Transverse colon (tissue), 4 donors: ENCODE measurements at places on chromosomes 2 and 18.

DNA sequence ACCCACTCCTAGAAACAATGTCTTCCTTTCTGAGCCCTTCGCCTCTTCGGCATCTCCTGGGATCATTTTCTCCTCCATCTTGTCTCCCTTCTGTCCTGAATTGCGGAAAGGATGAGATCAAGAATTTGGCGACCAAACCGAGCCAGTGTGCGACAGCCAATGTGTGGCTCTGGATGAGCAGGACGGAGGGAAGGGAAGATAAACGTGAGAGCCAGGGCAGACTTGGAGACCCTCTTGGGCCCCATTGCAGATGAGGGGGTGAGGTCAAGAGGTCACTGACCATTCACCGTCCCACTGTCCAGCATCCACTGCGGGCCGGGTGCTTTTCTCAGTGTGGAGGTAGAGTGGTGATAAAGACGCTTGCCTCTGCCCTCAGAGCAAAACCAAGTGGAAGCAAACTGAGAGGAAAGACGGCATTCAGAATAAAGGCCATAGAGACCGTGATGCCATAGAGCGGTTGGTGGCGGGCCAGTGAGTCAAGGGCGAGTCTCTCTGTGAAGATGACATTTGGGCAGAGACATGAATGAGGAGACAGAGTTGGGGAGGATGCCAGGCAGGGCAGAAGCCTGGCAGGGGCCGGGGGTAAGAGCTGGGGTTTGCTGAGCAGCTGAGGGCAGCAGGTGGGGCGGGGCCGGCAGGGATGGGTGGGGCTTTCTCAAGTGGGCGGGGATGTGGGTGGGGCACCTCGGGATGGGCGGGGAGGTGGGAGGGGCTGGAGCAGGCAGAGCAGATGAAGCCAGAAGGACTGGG lies 55.6 kb downstream of the ACAA2 start:
- no peaks in the 10 kb centered on the region for H3K27me3 ChIP-seq
- H3K4me3 ChIP-seq = no peak overlapping the region
- H3K27ac ChIP-seq = no peak overlapping the region
- no peak for DNase-seq

DNA sequence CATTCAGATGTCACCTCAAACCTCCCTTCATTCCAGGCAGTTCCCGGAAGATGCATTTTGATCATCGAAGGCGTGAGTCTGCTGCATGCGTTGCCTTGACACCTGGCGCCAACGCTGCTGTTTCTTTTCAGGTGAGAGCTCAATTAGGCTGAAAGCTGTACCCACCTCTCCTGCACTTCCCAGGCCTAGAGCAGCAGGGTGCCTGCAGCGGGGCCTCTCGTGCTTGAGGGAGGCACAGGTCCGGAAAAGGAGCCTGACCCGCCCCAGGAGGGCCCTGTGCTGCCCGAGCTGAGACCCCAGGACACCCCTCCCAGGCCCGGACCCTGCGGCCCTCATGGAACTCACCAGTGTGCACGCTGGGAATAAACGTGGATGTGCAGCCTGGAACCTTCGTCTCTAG lies 31.4 kb upstream of the KCNG2 start:
- no peak for DNase-seq
- no peaks in the 10 kb centered on the region for H3K27me3 ChIP-seq
- no peaks in the 10 kb centered on the region for H3K4me1 ChIP-seq
- H3K27ac ChIP-seq = no peak overlapping the region

GRCh38 chr2:85747441-85747840 lies 6.3 kb upstream of the ATOH8 start:
- peaks cover 34% of the 10 kb centered on the region for H3K4me1 ChIP-seq
- peaks cover 4% of the 10 kb centered on the region for H3K27me3 ChIP-seq
- H3K36me3 ChIP-seq = no peaks in the 10 kb centered on the region
- no peak for DNase-seq
- H3K27ac ChIP-seq = no peak overlapping the region

GRCh38 chr18:74773171-74773624 lies 175.5 kb downstream of the ZNF407 start:
- H3K27me3 ChIP-seq = no peaks in the 10 kb centered on the region
- DNase-seq = no peak
- H3K4me3 ChIP-seq = no peak overlapping the region
- no peaks in the 10 kb centered on the region for H3K36me3 ChIP-seq

- no peak overlapping the region for H3K4me3 ChIP-seq
- H3K27me3 ChIP-seq = no peaks in the 10 kb centered on the region
- DNase-seq = peak; percentile 21
- peak overlapping the region; percentile 100 for H3K27ac ChIP-seq
- H3K4me1 ChIP-seq = peaks cover 33% of the 10 kb centered on the region
Observed at GRCh38 chr18:12373116-12373770, 3.8 kb downstream of the AFG3L2 start.

DNA sequence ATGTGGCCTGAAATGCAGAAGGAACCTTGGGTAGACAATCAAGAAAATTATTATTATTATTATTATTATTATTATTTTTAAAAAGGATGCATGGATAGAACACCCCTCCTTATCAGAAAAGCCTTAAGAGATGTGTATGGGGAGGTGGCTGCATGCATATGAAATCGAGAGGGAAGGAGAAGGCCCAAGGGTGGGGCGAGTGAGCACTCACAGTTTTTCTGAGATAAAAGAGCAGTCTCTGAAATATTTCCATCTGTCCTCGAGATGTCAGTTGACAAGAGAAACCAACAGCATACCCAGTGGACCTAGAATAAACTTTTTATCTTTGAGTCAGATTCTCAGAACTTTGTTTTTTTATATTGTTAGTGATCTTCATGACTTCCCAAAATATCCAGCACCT lies 282.9 kb downstream of the GPD2 start:
- no peaks in the 10 kb centered on the region for H3K27me3 ChIP-seq
- no peak for DNase-seq
- H3K4me1 ChIP-seq = no peaks in the 10 kb centered on the region
- H3K4me3 ChIP-seq = no peak overlapping the region
- no peak overlapping the region for H3K27ac ChIP-seq
